ENCODE measurements at places on chromosomes 3 and 15.

DNA sequence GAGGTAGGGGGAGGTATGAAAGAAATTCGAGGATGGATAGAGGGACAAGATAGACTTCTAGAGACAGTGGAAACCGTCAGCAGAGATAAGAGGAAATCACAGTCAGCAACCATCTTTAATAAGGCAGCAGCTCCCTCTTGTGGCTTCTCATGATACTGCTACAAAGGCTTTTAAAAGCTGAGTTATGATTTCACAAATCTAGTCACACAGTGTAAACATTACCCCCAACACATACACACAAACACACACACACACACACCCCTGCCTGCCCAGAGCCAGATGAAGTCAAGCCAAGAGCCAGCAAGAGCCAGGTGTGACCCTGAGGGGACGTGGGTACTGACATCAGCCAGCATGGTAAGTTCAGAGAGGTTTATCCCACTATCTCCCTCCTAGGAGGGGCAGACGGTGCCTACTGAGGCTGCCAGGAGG is 18.9 kb upstream of the TGM5 start:
- peak; percentile 17 for DNase-seq

GRCh38 chr15:79898369-79898768 is 1.6 kb upstream of the MTHFS start:
- DNase-seq, result no peak

- no peak for DNase-seq
These were observed 152.4 kb downstream of the AGBL1 start for GRCh38 chr15:86231864-86232721.

DNA sequence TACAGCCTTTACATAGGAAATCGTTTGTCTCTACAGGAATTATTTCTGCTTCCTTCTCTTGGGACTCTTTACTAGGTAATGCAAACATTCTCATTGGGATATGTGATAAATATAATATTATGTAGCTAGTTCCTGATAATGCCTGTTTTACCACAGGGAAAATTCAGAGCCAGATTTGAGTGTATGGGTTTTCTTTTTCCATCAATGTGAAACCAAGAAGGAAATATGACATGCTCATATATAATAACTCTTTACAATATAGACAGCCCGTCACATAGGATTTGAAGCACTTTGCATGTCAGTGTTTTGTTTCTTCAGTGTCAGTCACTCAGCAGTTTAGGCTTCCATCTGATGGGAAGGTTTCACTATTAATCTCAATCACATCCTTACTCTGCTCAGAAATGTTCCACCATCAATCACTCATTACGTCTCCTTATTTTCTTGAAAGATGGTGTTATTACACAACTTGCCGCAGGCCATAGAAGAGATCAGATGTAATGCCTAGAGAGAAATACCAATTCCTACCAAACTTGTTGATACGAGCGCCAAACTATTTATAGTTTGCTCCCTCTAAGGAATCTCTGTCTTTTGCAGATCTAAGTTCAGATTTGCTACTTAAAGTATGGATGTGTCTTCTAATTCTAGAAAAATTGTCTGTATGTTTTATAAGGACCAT is 314.8 kb downstream of the DIPK2A start:
- DNase-seq, result no peak

GRCh38 chr3:135125171-135125801 is 330.2 kb downstream of the EPHB1 start:
- no peak for DNase-seq

DNA sequence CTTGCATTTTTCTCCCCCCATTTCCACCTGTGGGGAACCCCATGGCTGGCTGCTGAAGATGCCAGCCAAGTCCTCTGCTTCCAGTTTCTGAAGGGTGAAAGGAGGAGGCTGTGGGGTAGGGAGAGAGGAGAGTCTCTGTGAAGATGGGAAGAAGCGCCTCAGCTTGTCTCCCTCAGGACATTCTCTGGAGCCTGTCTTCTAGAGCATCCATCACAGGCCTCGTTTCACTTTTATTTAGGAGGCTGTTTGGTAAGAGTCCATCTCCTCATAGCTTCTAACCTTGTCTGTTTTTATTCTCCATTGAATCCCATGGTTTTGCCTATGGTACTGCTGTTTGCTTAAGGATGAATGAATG is 8.8 kb upstream of the LCTL start:
- DNase-seq, result no peak

- no peak for DNase-seq
These were observed 10.1 kb downstream of the STRIT1 start for GRCh38 chr3:155283092-155284056.

DNA sequence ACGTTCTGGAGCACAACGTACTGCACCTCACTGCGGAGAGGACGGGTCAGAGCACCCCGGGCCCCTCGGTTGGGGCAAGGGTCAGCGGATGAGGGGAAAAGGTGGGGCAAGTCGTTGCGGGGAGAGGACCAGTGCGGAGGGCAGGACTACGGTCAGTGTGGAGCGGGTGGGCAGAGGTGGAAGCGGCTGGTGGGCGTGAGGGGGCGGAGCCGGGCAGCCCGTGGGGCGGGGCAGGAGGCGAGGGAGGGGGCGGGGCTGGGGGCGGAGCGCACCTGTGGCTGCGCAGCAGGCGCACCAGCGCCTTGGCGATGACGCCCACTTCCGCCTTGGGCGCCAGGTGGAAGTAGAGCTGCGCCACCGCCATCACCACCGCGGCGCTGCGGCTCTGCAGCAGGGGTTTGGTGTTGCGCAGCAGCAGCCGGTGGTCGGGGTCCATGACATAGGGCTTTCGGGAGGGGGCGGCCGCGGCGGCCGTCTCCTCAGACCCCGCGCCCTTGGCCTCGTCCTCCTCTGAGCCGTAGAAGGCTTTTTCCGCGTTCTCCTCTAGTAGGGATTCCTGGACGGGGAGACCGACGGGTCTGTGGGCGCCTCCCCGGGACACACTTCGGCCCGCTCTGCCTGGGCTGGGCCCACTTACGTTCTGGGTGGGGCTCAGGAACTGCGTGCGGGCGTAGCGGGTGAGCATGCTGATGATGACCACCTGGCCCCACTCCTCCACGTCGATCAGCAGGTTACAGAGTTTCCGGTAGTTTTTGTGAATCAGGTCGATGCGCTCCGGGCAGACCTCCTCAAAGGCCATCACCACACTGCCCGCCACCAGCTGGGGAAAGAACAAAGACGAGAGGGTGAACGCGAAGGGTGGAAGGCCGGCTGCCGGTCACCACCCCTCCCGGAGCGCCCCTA is 29.2 kb downstream of the AP3B2 start:
- DNase-seq, result no peak

GRCh38 chr15:93307513-93307912 is 218.5 kb upstream of the RGMA start:
- DNase-seq, result no peak

DNA sequence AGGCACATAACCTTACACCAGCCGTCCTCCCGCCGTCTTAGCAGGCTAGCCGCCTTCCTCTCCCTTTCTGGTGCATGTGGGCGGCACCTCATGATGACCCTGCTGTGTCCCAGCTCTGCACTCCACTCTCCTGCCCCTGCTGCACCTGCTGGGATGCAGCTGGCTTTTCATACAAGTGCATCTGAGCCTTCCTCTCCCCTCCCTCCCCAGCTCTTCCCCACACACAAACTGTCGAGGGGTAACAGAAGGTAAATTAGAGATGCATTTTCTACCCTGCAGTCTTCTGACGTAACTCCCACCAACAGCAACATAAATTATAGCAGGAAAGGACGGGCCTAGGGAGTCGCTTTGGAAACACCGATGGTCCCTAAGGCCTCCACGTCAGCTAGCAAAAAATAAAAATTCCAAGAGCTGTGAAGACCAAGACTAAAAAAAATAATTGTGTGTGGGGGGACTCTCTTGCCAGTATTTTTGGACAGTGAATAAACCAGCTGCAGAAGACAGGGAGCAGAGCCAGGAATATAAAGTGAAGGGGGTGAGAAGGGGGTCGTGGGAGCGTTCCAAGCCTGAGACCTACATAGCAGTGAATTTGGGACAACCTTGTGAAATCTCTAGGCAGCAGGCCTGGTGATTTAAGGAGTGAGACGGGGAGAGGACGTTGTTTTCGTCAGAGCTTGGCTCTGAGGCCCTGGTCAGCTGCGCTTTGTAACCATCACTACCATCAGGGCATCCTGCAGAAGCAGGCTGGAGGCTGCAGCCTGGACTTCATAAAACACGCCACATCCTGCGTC is 216.2 kb downstream of the ADAMTS17 start:
- DNase-seq, result no peak

Measured in GM04503 (cell line).